ENCODE measurements at places on chromosomes 2 and 18. TPM values are rescaled to one million over a fixed set of nuclear protein-coding genes. Genes with fewer than 3 reads are reported as not detected.
A peak's percentile ranks its signal among the peaks of the same experiment; 100 is the strongest.

IL1A gene
- total RNA-seq, result 0.99 TPM

GPD2 gene
- 37.0 TPM for total RNA-seq

GATA6 gene
- 14.6 TPM for total RNA-seq

TRAPPC12 gene
- 74.5 TPM for total RNA-seq

RAMP1 gene
- not detected for total RNA-seq

GRCh38 chr2:100015849-100016248 is 126.5 kb downstream of the AFF3 start:
- DNase-seq, result no peak

- peak; percentile 11 for DNase-seq
These were observed 621 bp upstream of the KCNS3 start for GRCh38 chr2:17877811-17878280.

- DNase-seq, result no peak
These were observed 106.8 kb downstream of the ZNF519 start for GRCh38 chr18:14025306-14025940.

GRCh38 chr18:74513149-74513882 is 17.2 kb downstream of the CNDP2 start:
- no peak for DNase-seq

GRCh38 chr2:30425326-30425725 is 21.7 kb upstream of the LCLAT1 start:
- no peak for DNase-seq

GRCh38 chr2:64524604-64525316 is 632 bp downstream of the AFTPH start:
- no peak for DNase-seq

All from endothelial cell of umbilical vein (primary cell).